ENCODE measurements at places on chromosomes 3 and 15.

- no peak for DNase-seq
These were observed 17.1 kb downstream of the CD80 start for GRCh38 chr3:119542168-119542767.

DNA sequence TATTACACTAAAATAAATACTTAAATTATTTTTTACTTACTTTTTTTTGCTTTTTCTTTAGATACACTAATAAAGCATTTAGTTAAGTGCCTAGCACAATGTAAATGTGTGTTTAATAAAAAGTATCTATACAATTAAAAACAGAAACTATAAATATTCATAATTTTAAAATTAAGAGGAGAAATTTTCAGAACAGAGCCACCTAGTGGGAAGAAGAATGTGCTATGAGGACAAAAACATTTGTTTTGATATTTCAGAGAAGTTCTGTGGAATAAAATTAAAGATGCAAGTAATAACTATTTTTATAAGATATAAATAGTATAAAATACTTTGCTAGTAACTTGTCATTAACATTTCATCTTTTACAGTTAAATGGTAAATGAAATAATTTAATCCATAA, 33.6 kb upstream of the PLSCR5 start:
- no peak for DNase-seq

DNA sequence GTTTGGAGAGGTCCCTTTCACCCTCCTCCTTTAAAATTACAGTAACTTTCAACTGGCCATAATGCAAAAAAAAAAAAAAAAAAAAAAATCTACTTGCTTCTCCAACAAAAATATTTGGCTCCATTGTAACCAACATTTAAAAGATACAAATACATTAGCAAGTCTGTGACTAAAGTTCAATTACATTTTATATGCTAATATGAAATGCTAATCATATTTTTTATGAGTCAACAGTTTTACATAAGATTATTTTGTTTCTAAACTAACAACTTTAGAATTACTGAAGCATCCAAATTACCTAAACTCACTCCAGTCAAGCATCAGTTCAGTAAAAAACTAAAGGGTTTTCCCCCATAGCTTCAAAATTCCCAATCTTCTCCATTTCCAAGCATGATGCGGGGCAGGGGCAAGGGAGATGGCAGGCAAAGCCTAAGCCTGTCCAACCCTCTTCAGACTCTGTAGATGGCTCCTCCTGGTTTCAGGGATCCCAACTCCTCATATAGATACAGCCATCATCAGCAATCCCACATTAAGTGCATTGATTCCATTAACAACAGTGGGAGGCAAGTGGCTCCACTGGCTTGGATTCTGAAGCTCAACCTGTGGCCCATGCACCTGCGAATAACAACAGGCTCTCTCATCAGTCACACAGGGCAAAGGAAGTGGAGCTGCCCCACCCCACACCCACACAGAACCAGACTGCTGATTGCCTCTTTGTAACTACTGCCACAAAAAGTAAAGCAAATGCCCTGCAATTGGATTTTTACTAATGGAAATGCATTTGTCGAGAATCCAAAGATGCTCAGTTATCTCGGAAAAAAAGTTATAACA, 15.0 kb downstream of the SFMBT1 start:
- no peak for DNase-seq

DNA sequence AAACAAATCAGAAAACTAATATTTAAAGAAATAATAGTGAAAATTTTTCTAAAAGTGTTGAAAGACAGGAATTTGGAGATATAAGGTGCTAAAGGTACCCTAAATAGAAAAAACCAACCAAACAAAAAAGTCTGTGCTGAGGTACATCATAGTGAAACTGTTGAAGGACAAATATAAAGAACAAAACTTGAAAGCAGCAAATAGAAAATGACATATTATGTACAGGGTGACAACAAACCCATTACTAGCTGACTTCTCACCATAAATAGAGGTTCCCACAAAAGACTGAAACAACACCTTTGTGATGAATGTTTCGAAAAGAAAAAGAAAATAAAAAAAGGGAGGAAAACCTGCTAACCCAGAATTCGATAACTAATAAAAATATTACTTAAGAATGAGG, 502.5 kb upstream of the NECTIN3 start:
- DNase-seq = no peak

DNA sequence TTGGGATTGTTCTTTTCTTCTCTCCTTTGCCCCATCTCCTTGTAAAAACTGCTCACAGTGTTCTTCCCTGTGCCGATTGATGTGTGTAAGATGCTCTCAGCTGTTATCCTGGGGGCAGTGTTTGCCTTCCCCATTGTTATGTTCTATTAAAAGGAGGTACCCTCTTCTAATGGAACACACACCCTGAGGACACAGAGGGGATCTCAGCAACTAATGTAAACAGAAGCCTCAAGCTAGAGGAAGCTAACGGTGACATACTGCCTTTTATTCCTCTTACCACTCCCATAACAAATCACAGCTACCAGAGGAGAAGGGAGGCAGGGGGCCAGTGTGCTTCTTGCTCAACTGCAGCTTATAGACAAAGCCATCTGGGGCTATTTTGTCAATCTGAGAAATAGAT, 2.2 kb downstream of the TAGLN3 start:
- DNase-seq = no peak

GRCh38 chr3:98735761-98736269, 27.3 kb upstream of the ST3GAL6 start:
- DNase-seq = no peak

GRCh38 chr3:10594915-10595314, 89.5 kb upstream of the ATP2B2 start:
- peak; percentile 41 for DNase-seq

GRCh38 chr15:69860921-69861320, 236.8 kb downstream of the TLE3 start:
- DNase-seq = no peak

DNA sequence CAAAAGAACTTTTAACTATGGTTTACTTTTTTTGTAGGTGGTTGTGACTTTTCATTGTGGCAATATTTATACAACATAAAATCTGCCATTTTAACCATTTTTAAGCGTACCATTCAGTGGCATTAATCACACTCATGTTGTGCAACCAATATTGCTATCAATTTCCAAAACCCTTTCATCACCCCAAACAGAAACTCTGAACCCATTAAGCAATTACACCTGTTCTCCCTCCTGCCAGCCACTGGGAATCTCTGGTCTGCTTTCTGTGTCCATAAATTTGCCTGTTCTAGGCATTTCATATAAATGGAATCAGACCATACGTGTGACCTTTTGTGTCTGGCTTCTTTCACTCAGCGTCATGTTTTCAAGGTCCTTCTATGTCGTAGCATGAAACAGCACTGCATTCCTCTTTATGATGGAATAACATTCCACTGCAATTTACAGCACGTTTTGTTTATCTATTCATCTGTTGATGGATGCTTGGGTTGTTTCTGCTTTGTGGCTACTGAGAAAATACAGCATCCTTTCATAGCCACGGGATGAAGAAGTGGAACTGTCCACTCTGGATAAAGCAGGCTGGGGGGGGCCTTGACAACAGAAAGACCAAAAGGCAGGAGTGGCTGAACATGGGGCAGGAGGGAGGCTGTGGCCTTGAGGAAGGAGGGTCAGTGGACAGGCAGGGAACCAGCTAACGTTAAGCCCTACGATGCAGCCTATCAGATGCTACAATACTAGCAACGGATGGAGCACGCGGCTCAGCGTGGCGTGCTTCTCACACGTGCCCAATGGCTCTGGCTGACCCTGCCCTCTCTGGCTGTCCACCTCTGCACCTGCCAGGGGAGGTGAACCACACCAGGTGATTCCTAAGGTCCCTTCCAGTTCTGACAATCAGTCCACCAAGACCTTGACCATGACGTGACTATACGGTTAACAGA, 110.9 kb downstream of the SEC22A start:
- DNase-seq = peak; percentile 18

GRCh38 chr3:33339758-33340157, 62.5 kb downstream of the FBXL2 start:
- DNase-seq = no peak

- no peak for DNase-seq
These were observed 23.7 kb upstream of the NECTIN3 start for GRCh38 chr3:111047812-111048435.

DNA sequence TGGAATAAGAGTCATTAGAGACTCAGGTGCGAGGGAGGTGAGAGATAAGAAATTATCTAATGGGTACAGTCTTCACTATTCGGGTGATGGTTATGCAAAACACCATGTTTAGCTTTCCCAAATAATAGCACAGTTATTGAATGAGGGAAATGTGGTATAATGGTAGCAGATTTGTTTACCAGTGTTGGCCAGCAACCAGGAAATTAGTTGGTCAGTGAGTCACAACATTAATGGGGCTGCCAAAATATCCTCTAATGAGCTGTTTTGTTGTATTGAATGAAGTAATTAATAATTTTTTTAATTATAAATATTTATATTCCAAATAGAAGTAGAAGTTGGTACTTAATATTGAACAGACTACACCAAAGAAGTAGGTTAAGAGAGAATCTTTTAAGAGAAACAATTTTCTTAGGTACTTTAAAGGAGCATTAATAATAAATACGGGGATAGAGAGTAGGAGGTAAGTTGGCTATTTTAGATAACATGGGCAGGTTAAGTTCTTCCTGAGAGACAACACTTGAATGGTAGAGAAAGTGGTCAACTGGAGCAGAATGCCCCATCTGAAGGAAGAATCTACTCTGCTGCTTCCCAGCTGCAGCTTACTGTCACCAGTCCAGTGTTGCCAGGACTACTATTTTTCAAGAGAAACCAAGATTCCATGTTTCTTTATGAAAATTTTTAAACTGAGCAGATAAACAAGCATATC, 218.8 kb downstream of the UBE2E2 start:
- no peak for DNase-seq

- no peak for DNase-seq
These were observed 98.2 kb downstream of the PLCH1 start for GRCh38 chr3:155646669-155647068.

- peak; percentile 48 for DNase-seq
These were observed 5.2 kb downstream of the CAPN3 start for GRCh38 chr15:42364529-42364928.

- no peak for DNase-seq
These were observed 664.0 kb upstream of the ADAMTS9 start for GRCh38 chr3:65351753-65352152.

GRCh38 chr3:24373198-24373959, 121.3 kb downstream of the THRB start:
- peak; percentile 59 for DNase-seq

GRCh38 chr3:25817638-25818037, 27.7 kb downstream of the OXSM start:
- no peak for DNase-seq

DNA sequence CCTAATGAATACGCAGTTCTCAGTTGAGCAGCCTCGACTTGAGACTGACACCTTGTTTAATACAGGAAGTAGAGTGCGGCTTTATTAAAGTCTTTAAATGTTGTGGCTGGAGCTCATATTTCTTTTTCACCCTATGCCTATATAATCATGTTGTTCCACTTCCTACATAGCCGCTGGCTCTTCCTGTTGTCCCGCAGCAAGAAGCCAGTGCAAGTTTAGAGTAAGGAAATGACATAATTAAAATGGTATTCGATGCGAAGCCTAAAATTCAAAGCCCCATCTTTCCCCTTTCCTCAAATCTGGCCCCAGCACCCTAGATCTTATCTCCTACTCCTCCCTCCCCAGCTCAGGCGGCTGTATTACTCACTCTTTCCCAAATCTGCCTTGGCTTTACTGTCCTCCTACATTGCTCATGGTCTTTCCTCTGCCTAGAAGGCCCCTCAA, 7.5 kb upstream of the PHLDB2 start:
- peak; percentile 18 for DNase-seq

- no peak for DNase-seq
These were observed 993 bp downstream of the STXBP5L start for GRCh38 chr3:120908795-120909601.

- DNase-seq = no peak
These were observed 343.7 kb downstream of the ERC2 start for GRCh38 chr3:56124546-56124945.

Data from heart left ventricle (tissue), 16 donors.